ENCODE measurements at places on chromosomes 12 and 14.

DNA sequence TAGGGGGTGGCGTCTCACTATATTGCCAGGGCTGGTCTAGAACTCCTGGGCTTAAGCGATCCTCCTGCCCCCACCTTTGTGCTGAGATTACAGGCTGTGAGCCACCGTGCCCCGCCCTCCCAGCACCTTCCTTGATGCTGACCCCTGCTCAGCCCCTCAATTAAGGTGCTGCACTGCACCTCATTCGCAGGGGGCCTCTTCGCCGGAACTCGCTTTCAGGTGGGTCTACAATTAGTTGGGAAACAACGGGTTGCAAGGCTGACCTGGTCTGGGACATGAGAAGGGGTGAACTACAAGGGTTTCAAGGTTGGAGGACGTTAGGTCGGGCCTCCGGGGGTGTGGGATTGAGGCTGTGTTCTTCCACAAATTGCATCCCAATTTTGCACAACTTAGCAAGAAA lies 1.2 kb upstream of the NOP2 start:
- no peak for DNase-seq

DNA sequence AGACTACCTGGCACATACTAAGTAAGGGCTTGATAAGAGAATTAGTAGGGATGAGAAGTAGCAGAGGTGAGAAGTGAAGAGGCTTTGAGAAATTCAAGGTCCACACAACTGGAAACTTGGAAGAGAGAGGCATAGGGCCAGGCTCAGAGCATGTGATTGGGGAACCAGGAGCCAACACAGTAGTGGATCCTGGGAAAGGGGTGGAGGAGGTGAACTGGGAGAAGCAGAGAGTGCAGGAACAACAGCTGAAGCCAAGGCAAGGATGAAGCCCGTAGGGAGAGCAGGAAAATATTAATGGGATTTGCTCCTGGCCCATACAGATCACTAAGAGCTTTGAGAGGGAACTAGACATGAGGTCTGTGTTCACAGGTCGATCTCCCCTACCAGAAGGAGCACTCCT lies 1.4 kb upstream of the ITGB7 start:
- no peak for DNase-seq

- no peak for DNase-seq
These were observed 81.4 kb downstream of the PIWIL1 start for GRCh38 chr12:130419116-130419515.

DNA sequence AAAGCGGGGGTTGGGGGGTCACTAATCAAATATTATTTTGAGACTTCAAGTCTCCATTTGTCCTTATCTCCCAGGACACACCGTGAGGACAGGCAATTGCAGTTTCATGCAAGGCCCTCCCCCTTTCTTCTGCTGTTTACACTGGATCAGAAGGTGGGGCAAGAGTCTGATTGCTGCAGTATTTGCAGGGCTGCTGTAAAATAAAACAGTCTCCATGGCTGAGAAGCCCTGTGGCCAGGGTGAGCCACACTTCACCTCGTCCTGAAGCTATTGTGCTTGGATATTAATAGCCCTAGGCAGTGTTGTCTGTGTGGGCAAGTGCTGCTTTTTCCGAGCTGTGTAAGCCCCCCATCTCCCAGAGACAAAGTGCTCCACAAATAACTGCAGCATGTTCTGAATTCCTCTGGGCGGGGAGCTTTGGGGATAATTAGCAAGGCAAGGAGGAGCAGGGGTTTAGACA lies 187.4 kb upstream of the NTF3 start:
- DNase-seq, result no peak

GRCh38 chr12:62631471-62632410 lies 165.1 kb downstream of the MON2 start:
- DNase-seq, result peak; percentile 80

GRCh38 chr12:27937768-27938167 lies 34.8 kb downstream of the PTHLH start:
- no peak for DNase-seq

DNA sequence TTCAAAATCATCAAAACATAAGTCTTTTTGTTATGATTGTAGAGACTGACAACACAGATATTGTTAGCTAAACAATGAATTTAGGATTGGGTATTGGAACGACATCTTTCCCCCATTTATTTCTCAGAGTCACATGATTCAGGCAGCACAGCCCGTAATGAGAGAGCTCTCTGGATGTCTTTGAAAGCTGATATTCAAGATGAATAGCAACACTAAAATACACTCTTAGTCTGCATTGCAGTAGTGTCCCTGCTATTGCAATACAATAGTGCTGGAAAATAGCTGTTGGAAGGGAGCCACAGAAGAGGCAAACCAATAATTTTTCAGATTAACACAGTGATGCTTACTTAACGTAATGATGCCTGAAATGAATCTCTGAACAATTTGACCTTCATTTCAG lies 9.9 kb downstream of the GTSF1 start:
- no peak for DNase-seq

DNA sequence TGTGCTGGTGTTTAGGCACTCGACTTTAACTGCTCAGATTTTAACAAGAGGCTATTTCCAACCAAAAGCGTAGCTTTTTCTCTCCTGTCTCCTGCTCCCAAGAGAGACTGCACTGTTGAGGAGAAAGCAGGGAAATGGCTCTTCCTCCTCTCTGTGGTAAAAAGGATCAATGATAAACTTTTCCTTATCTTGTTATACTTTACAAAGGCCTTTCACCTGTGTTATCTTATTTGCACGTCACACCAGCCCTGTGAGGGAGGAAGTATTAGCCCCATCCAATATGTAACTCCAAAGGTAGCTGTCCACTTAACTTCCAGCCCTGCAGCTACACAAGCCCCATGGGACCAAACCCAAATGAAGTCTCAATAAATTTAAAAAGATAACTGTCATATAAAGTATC lies 32.9 kb upstream of the ZFP36L1 start:
- DNase-seq, result no peak

DNA sequence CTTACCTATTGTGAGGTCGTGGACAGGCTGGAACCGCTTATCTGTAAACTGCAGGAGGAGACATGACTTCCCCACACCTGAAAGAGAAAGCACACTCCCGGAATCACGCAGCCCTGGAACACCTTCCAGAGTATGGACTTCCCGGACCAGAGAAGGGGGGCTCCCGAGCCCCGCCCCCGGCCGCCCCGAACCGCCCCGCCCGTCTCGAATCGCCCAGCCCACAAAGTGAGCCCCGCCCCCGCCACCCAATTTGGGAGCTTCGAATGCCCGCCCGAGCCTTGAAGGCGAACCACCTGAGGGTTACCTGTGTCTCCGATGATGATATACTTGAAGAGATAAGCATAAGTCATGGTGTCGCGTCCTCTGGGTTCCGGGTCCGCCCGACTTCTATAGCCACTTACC lies 235 bp downstream of the RAB2B start:
- DNase-seq, result no peak

DNA sequence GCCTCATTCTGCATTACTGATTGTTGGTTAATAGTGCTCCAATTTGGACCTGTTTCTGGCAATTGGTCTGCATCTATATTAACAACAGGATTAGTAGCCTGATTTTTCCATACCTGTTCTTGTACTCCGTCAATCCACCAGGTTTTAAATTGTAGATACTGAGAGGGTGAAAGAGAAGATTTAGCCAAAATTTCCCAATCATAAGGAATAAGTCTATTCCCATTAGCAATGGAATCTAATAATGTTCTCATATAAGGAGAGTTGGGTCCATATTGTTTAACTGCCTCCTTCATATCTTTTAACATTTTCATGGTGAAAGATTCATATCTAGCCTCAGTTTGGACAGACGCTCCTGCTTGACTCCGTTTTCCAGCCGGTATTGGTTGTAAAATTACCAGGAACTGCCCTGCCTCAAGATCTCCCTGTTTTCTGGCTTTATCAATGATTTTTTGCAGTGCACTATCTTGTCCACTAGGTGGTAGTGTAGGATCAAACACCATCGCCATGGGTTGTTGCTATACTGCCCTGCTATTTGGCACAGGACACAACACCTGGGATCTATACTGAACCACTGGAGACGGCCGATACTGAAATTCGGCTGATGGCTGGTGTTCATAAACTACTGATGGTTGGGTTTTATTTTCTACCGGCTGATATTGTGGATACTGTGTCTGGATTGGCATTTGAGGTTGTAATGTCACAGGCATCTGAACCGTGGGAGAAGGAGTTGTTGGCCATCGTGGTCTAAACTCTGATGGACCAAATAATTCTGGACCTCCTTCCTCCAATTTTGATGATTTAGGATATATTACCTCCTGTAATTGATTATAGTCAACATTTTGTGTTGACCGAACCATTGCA lies 25.2 kb downstream of the DHRS4L2 start:
- peak; percentile 73 for DNase-seq

DNA sequence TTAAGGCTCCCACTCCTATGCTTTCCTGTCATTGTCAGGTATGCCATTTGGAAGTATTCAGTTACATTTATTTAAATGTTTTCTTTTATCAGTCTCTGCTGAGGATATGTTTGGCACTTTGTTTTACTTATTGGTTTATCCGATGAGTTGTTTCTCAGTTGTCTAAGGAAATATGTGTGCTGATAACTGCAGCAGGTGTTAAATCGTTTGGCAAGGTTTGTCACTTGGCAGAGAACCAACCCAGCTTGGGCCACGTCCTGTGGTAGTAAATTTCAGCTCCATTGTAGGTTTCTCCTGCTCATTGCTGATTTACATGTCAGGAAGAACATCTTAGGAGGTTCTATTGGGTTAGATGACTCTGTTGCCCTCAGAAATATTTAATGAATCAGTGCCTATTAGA lies 22.0 kb upstream of the MGST1 start:
- DNase-seq, result no peak

DNA sequence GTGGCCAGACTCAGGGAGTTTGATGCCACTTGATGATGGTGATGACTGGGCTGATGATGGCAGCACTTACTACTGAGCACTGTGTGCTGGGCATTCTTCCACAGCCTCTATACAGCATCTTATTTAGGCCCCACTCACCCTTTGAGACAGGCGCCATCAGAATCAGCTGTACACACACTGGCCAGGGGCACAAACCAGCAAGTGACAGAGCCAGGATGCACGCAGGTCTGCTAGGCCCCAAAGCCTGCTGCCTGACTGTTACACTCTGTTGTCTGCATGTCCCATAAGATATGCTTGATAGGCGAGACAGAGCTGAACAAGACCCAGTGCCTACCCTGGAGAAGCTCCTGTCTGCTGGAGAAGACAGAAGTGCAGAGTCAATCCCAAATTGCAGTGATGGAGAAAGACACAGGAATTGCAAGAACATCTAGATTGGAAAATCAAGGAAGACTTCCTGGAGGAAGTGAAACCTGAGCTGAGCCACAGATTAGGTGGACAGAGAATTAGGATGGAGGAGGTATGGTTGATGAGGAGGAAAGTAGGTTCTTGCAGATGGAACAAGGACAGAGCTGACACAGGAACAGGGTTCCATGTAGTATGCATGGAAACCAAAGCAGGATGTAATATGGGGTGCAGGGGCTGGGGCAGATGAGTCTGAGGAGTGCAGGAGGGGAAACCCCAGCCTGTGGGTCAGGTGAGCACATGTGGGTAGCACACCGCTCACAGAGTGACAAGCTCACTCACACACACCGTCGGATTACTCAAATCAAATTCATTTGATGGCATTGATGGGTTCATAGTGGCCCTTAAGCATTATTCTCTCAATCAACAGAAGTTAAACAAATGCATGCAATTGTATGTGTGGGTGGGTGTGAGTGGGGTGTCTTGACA lies 117.3 kb downstream of the BEGAIN start:
- DNase-seq, result no peak

DNA sequence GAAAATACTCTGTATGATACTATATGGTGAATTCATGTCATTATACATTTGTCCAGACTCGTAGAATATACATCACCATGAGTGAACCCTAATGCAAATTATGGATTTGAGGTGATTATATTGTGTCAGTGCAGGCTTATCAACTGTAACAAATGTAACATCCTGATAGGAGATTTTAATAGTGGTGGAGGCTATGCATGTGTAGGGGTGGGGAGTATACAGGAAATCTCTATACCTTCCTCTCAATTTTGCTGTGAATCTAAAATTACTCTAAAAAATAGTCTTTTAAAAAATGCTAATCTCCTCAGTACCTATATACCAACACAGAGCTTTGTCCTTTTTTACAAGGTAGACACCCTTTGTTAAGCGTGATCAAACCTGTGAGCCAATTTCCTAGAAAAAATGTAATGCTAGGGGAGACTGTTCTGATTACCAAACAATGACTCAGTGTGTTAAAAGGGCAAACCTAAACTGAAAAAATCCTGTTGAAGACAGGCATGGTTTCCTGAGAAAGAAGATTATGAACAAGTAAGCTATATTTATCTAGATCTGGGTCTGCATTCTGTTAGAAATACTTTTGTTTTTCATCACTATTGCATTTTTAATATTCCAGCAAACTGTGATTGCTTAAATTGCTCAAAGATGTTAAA lies 170.9 kb downstream of the DUSP6 start:
- peak; percentile 36 for DNase-seq

- peak; percentile 83 for DNase-seq
These were observed 3.3 kb upstream of the KRT79 start for GRCh38 chr12:52837413-52837741.

- DNase-seq, result peak; percentile 18
These were observed 145.2 kb upstream of the WSCD2 start for GRCh38 chr12:107983756-107984472.

DNA sequence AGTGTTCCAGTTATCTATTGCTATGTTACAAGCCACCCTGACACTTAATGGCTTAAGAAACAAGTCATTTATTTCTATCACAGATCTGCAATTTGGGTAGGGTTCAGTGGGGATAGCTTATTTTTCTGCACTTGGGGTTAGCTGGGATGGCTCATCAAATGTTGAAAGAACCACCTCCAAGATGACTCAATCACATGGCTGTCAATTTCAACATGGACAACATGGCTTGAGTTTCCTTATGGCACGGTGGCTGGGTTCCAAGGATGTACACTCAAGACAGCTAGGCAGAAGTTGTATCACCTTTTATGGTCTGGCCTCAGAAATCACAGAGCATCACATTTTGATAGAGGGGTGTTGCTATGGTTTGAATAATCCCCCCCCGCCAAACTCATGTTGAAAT lies 24.5 kb upstream of the IGF1 start:
- no peak for DNase-seq

DNA sequence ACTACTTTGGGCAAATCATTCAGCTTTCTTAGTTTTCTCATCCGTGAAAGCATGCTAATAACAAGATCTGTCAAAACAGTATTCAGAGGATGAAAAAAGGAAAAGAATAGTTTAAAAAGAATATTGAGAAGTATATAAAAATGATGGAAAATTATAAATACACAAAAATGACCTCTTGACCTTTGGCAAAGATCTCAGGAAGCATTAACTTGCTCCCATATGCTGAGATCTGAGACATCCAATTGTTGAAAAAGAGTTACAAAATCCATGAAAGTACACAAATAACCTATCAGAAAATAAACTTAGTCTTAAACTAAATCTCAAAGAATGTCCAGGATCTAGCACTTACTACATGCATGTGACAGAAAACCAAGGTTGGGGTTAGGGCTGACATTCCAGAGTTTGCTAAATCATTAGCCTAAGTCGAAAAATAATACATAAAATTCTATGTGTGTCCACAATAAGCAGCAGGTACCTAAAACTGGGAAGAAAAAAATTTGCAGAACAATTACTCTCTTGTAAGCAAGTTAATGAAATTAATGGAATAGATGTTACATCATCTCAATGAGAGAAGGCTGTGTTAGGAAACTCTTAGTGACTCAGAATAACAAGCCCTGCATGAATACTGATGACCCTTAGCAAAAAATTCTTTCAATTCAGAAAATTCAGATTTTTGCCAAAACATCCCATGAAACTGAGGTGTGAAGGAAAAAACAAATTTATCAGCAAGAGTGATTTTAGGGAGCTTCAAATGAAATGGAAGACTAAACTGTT lies 3.4 kb downstream of the PAH start:
- DNase-seq, result no peak
